ENCODE measurements at places on chromosomes 5 and 9.

DNA sequence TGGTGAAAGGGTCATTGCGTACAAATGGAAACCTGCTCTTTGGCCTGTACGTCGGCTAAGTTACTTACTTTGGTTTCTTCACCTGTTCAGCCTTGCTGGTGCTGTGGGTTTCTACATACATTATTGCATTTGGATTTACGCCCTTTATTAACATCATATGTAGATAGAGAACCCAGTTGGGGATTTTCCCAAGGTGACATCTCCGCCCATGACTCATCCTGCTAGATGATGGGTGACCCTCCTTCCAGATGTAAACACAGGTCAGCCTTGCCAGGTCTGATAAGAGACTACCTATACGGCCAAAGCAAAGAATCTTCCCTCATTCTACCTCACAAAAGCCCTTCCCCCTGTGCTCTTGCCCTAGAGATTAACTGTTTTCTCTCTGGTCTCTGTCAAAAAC, 360.9 kb downstream of the KDM4C start:
- DNase-seq, result no peak

- no peak for DNase-seq
Measured at GRCh38 chr5:2102819-2103776, 220.4 kb upstream of the IRX4 start.

GRCh38 chr5:121019734-121020133, 555.6 kb downstream of the PRR16 start:
- DNase-seq, result no peak

DNA sequence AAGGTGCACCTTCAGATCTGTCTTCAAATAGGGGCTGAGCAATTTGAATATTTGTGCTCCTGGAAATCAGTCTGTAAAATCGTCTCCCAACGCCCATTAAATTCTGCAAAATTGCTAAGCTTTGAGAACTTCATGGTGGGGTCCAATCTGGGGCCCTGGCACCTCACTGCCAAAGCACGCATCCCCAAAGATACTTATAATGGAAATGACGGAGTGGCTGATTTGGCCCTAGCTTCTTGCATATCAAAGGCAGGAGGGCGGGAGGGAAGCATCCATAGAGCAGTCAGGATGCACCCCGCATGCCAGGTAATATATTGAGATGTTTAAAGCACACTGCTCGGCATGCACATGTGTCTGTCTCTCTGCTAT, 422.3 kb downstream of the EBF1 start:
- no peak for DNase-seq

DNA sequence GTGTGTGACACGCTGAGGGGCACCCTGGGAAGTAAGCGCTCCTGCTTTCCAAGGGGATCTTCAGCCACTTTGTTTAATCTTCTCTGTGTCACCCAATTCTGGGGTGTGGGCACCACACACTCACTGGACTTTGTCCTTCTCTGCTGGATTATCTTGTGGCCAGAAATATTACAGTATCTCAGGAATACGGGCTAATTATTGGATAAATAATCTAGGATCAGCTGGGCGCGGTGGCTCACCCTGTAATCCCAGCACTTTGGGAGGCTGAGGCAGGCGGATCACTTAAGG, 50.9 kb downstream of the COL5A1 start:
- DNase-seq, result no peak

DNA sequence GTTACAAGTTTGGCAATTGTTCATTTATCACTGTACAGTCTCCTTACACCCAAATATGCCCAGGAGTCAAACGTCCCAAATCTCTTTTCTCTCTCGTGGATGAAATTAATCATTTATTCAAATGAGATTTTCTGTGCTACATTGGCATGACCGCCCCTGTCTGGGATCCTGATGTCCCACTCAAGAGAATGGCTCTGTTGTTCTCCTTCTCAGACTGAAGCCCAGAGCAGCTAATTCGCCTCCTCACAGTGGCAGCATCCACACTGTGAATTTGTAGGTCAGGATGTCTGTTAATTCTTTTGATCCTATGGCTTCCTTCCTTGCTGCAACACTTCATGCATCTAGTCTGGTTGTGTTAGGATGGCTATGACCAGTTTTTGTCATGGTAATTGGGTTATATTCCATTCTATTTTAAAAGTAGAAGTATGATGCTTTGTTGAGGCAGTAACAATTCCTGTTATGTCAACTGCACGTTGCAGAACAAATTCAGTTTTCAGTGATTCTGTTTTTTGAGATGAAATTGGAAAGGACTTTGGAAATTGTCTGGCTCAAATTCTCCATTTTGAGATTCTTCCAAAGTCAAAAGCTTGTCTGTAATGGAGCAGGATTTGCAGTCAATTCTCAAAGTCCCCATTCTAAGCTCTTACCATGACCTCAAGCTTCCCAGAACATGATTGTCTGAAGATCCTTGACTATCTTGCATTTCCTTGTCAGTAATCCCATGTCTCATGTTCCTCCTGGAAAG, 141.5 kb upstream of the GAS1 start:
- DNase-seq, result no peak

GRCh38 chr5:135186662-135187522, 152.9 kb upstream of the PITX1 start:
- DNase-seq, result no peak

DNA sequence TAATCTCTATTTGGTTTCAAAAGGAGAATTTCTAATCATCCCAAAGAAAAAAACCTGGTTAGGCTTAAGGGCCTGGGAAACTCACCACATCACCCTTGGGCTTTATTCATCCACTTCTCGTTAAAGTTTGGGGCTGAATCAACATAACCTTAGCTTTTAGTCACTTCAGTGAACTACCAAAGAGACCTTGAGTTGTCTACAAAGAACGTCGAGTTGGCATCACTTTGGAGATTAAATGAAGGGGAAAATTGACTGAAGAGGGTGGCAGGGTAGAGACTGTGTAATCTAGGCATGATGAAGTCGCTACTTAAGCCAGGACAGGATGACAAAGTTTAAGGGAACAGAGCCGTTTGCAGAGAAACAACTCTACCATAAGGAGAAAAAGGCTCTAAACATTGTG, 341.4 kb downstream of the RAB3C start:
- no peak for DNase-seq

DNA sequence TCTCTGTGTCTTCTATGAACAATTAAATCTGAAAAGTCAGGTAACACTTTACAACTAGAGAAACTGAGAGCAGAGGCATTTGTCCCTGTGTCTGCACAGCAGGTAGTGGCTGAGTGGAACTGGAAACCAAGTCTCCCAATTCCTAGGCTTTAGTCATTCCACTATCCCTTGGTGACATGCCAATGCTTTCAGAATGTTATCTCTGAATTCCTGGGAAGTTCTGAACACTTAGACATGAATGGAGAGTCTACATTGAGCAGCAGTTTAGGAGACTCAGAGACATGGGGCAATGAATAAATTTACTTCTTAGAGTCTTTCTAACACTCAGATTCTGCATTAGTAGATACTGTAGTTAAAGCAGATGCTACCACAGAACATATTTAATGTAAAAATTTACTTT, 94.8 kb upstream of the APC start:
- DNase-seq, result no peak

- DNase-seq, result no peak
Measured at GRCh38 chr5:179403426-179404147, 58.3 kb upstream of the ADAMTS2 start.

DNA sequence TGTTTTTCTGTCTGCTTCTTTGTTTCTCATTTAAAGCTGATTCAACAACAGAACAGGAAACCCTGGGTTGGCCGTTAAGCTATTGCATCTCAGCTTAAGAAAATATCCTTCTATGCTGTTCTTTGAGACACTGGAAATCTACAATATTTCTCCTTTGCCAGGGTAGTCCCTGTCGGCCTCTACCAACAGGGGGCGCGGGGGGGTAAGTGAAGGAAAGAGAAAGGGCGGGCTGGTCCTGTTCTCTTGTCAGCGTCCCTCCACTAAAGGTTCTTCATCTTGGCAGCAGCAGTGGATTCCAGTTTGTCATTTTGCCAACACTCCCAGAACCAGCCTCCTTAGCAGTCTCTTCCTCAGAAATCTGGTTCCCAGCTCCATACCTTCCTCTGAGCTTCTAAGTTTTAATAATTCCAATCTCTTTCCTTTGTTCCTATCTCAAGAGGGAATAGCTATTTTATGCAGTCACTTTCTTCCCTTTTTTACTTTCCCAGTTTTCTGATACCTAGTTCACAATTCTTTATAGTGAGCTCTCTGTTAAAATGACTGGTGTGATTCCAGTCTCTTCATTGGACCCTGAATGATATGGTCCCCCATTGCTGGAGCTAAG, 222.3 kb downstream of the GLIS3 start:
- DNase-seq, result peak; percentile 13

- DNase-seq, result no peak
Measured at GRCh38 chr5:132209901-132210545, 17.6 kb downstream of the P4HA2 start.

- DNase-seq, result no peak
Measured at GRCh38 chr5:82640916-82641315, 362.8 kb upstream of the RPS23 start.

GRCh38 chr9:8428389-8428788, 628.8 kb upstream of the DMAC1 start:
- DNase-seq, result no peak

GRCh38 chr5:179732918-179733771, 523 bp downstream of the MAML1 start:
- DNase-seq, result peak; percentile 32

DNA sequence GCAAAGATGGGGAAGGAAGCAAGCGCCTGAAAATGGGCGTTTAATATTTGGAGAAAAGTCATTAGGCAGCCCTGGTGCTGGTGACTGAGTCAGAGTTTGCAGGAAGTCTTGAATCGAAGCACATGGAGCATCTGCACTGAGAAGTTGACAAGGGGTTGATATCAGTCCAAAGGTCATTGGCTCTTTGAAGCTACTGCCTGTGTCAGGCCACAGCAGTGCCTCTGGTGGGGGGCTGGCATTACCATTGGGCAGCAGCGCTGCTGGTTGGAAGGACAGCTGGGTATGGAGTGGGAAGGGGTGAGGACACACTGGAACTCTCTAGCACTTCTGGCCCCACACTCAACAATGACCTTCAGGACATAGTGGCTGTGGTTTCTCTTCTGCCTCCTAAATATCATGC, 150.4 kb upstream of the ERCC6L2 start:
- no peak for DNase-seq

GRCh38 chr5:137561608-137562007, 62.5 kb upstream of the SPOCK1 start:
- DNase-seq, result no peak

- no peak for DNase-seq
Measured at GRCh38 chr9:108756746-108757490, 98.9 kb downstream of the ACTL7B start.

GRCh38 chr5:178427576-178428197, 162.5 kb downstream of the COL23A1 start:
- DNase-seq, result no peak

All from HS-5 (cell line).